ENCODE measurements at places on chromosomes 4 and X. TPM values are rescaled to one million over a fixed set of nuclear protein-coding genes. Genes with fewer than 3 reads are reported as not detected.

The SPANXB1 gene
- total RNA-seq = not detected

The FNIP2 gene
- total RNA-seq = 55.2 TPM

The SLC4A4 gene
- 1.4 TPM for total RNA-seq

The HERC5 gene
- total RNA-seq = 5.0 TPM

The GATA1 gene
- total RNA-seq = not detected

The NUDT10 gene
- total RNA-seq = 1.6 TPM

The NAA11 gene
- total RNA-seq = not detected

The VSIG4 gene
- total RNA-seq = 512 TPM

The GASK1B gene
- 69.3 TPM for total RNA-seq

The AASDH gene
- total RNA-seq = 10.4 TPM

The AIFM1 gene
- 24.6 TPM for total RNA-seq

The PFKFB1 gene
- 18.7 TPM for total RNA-seq

The GAGE12F gene
- total RNA-seq = not detected

The TMEM31 gene
- not detected for total RNA-seq

The VCX gene
- not detected for total RNA-seq

The F11 gene
- not detected for total RNA-seq

The TCP11X1 gene
- total RNA-seq = not detected

The FANCB gene
- total RNA-seq = 0.96 TPM

The SLC16A2 gene
- total RNA-seq = 10.8 TPM

The CXCL1 gene
- 0.80 TPM for total RNA-seq

The HHIP gene
- 0.48 TPM for total RNA-seq

The DKK2 gene
- total RNA-seq = 1.6 TPM

The ABLIM2 gene
- 11.5 TPM for total RNA-seq

The FGG gene
- total RNA-seq = not detected

The BEND2 gene
- total RNA-seq = not detected

The FDCSP gene
- total RNA-seq = 78.2 TPM

The CSAG2 gene
- total RNA-seq = not detected

The PGRMC1 gene
- 217 TPM for total RNA-seq

The SPARCL1 gene
- total RNA-seq = 371 TPM

The CNKSR2 gene
- total RNA-seq = 4.9 TPM

The FGFR3 gene
- 0.80 TPM for total RNA-seq

The RAB9B gene
- 1.3 TPM for total RNA-seq

The REST gene
- 32.8 TPM for total RNA-seq

The NDP gene
- total RNA-seq = 0.66 TPM

The ARR3 gene
- not detected for total RNA-seq

The SMIM10 gene
- 2.3 TPM for total RNA-seq

The DDX3X gene
- 248 TPM for total RNA-seq

The UGDH gene
- total RNA-seq = 134 TPM

The SPACA5 gene
- not detected for total RNA-seq

The XG gene
- 14.4 TPM for total RNA-seq

Data from breast epithelium (tissue), 4 donors.